ENCODE measurements at places on chromosomes 3 and 15.

DNA sequence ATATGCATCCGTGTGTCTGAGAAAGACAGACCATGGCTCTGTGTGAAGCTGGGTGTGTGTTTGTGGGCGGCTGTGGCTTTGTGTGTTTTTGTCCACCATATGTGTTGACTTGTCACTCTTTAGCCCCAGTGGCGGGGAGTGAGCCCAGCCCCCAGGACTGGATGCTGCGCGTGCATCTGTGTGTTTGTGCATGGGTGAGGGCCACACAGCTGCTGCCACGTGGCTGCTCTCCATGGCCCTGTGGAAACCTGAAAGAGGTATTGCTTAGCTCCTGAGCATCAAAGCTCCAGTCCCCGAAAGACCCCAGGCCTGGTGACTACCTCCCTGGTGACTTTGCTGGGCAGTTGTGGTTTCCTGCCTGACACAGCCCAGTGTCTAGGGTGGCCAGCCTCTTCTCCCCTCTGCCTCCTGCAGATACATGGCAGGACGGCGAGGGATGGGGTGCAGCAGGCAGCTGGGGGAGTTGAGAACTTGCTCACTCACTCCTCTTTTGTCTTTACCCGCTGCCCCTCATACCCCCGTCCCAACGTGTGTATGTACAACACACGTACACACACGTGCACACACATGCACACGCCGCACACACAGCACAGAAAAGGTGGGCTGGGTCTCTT, 6.5 kb downstream of the EPHB3 start:
- DNase-seq: no peak

DNA sequence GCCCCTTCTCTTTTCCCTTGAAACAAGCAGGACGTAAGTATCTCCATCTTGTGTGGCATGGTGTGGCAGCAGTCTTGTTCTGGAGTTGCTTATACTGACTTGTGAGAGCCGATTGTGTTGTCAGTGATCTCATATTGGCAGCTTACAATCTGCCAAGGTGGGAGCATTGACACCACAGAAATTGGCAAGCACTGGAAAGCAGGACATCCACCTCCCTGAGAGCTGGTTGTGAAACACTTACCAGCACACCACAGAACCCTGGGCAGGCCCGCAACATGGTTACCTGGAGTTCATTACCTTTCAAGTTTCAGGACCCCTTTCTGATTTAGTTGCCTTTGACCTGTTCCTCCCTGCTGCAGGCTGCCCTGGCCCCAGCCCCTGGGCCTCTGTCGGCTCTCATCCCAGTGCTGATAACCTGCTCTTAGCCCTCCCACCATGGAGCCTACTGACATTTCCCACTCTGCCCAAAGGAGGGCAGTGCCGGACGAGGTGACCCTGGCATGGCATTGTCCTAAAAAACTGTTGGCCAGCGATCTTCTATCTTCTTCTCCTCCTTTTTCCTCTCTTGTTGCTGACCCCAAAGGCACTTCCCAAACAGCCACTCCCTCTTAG, 10.6 kb upstream of the ATP2B2 start:
- DNase-seq: no peak

DNA sequence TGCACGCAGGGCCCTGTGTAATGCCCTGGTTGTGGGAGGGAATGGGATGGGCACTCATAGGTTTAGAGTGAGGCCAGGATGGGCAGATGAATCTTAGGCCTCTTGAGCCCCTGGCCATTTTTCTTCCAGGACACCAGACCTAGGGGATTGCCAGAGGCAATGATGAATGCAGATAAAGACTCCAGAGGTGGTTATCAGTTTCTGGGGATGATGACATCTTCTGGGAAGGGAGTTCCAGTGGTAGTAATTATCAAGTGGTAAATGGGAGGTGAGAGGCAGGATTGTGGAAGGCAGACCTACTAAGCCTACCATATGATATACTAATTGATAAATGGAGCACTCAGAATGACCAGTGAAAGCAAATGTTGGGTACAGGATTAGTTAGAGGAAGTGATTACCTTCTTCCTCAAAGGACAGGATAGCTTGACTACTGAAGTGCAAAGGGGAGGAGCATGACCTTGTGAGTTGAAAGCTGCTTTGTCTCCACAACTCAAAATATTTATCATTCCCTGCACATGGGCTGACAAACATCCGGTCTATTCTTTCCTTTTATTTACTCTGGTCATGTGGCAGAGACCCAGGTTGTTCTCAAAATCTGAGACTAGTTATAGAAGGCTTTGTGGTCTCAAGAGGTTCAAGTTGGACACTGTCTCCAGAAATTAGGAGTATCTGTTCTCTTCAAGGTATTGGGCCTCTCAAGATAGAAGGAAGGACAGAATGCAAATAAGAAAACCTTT, 10.2 kb upstream of the MAPK6 start:
- DNase-seq: no peak

GRCh38 chr3:11583638-11584046, 60.1 kb downstream of the VGLL4 start:
- DNase-seq: no peak

DNA sequence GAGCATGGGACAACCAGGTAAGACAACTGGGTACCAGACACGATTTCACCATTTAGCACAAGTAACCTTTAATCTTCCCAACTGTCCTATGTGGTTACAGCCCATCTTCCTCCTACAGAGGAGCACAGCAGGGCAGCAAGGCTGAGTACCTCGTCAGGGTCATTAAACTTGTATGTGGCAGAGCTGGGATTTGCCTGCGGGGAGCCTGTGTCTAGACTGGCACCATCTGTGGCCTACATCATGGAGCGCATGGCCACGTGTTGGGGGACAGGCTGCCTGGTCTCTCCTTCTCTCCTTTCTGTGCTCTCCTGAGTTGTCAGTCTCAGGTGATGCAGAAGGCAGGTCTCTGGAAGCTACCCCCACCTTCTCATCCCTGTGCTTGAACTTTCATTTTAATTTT, 32.2 kb downstream of the GOLGA6A start:
- no peak for DNase-seq

GRCh38 chr3:123239756-123240155, 38.0 kb downstream of the SEC22A start:
- peak; percentile 40 for DNase-seq

GRCh38 chr3:177237206-177237605, 39.9 kb upstream of the TBL1XR1 start:
- peak; percentile 9 for DNase-seq

GRCh38 chr3:58492494-58492905, 604 bp downstream of the KCTD6 start:
- DNase-seq: peak; percentile 62

DNA sequence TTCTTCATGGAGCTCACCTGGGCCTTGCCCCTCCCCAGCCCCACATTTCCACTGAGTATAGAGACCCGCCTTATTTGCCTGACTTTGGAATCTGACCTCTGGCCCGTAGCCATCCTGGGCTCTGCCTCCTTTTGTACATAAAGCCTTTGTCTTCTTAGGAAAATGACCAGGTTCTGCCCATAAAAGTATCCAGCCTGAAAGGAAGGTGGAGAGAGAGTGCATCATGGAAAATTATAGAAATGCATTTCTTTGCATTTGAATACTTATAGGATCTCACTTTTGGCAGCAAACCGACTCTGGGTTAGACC, 3.6 kb upstream of the SH2D7 start:
- DNase-seq: no peak

DNA sequence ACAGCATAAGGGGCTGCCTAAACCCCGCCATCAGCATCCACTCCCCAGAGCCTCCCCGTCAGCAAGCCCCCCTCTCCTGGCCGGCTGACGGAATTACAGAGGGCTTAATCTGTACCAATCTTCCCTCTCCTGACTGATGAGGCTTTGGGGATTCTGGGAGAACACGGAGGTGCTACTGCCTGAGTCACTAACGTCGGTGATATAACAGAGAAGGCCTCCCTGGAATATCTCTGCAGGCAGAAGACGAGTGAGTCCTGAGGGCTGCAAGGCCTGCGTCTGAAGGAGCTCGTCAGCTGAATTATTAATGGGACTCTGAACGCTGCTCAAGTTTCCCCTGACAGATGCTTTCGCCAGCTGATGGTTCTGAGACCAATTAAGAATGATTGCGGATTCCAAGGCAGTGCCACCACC, 147.7 kb downstream of the XXYLT1 start:
- DNase-seq: no peak

DNA sequence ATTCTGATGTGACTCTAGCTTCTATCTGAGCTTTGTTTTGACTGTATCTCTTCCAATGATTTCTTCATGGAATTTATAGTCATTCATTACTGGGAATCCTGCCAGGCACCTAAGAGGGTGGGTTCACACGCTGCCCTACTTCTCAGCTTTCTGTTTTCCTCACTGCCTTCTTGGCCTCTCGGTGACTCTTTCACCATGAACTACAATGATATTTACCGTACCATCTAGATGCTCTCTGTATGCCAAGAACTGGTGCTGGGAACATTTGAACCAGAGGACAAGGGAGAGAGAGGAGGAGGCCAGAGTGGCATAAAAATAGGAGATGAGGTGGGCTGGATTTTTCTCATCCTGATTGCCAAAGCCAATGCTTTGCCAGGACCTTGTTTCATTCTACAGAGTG, 280.0 kb upstream of the P2RY1 start:
- DNase-seq: peak; percentile 18

DNA sequence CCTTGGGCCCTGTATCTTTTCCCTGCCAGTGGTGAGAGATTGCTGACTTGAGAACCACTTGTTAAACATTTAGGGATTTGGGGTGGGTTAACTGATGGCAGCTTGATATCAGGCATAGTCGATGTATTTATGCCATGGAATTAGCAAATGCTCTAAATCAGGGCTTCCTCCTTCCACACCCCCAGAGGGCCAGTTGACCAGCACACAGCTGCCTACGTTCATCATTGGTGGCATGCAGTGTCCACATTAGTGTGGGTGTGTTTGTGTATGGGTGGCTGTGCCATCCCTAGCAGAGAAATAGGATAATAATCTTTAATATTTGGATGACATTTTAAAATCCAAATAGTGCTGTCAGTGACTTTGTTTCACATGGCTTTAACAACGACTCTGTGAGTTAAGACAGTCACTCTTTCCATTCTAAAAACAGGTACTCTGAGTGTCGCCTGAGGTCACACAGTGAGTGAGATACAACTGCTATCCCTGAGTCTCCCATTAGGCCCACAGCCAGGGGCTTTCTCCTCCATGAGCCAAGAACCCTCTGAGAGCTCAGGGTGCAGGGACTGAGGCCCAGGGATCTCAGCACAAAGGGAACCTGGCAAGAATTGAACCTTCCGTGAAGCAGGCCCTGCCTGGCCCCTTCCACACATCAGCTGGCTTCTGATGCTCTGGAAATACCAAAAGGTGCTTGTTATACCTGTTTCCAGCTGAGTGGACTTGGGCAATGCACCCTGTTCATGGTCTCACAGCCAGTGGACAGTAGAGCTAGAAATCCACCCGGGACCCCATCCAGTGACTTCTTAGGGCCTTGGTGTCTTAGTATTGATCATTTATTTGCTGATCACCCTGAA, 4.3 kb upstream of the LTF start:
- DNase-seq: peak; percentile 83

DNA sequence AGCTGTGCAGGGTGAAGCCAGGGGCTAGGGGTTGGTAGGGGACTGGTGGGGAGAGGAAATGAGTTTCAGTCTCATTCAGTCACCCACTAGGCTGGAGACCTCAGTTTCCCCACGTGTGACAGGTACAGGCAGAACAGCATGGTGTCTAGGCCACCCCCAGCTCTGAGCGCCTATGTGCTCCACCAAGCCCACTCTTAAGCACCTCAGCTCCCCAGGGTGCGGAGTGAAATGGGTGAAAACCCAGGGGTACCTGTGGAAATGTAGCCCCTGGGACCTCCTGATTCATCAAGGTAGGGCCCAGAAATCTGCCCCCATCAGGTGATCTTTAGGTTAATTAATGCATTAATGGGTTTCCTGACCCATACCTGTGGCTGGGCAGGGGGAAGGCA, 3.7 kb downstream of the ATP2B2 start:
- DNase-seq: no peak

DNA sequence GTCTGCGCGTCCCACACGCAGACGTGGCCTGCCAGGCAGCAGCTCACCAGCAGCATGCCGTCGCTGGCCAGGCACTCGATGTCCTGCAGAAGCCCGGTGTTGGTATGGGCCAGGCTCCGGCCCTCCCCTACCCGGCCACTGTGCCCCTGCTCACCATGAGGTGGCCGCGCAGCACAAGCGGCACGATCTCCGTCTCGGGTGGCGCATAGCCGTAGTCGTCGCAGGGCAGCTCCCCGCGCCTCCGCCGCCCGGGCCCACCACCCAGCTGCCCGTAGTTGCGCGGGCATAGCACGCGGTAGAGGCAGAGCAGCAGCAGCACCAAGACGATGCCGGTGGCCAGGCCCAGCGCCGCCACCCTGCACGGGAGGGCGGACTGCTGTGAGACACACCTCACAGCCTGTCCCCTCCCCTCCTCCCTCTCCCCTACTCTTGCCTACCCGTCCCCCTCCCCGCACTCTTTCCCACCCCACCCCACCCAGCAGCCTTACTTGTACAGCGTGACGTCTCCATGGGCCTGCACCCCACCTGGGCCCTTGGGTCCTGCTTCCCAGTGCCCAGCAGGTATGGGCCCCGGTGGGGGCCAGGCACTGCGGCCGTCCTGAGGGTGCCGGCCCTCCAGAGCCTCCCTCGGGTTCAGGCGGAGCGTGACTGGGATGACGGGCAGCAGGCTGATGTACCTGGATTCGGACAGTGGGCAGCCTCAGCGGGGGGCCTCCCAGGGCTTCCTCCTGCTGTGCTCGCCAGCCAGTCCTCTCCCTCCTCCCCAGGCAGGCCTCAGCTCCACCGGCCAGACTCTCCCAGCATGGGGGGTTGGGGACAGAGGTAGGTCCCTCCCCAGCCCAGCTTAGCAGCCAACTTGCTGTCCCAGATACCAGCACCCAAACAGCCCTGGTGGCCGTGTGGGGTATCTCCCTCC, 37.6 kb downstream of the PTPN23 start:
- no peak for DNase-seq

DNA sequence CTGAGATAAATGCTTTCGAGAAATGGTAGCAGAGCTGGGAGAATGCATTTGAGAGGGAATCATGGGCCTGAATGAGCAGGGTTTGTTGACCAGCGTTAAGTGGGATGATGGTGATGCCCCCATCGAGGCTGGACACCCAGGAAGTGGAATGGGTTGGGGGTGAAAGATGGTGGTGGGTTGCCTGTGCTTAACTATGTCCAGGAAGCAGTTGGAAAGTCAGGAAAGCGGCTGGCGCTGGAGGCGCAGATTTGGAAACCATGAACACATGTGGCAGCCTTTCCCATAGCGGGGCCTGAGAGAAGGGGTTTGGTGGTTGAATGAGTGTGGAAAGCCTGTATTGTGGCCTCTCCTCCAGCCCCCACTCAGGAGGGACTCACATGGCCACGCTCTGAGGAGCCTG, 80.7 kb downstream of the AAGAB start:
- DNase-seq: no peak

- no peak for DNase-seq
These were observed 8.0 kb upstream of the TMEM212 start for GRCh38 chr3:171835116-171835515.

DNA sequence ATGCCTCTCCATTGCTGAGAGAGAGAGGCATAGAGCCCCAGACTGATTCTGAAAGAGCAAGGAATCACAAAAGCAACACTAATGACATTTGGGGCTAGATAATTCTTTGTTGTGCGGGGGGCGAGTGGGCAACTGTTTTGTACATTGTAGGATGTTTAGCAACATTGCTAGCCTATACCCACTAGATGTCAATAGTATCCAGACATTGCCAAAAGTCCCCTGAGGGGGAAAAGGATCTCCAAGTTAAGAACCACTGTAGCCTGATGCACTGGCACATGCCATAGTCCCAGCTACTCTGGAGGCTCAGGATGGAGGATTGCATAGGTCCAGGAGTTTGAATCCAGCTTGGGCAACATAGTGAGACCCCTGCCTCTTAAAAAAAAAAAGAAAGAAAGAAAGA, 22.8 kb upstream of the GOLM2 start:
- DNase-seq: no peak
